Thoracic aorta endothelial cell (primary cell): ENCODE measurements at places on chromosomes 4 and X. TPM values are rescaled to one million over a fixed set of nuclear protein-coding genes. Genes with fewer than 3 reads are reported as not detected.

CCSER1 gene
- total RNA-seq: 1.6 and 2.2 TPM in 2 replicates

CPEB2 gene
- total RNA-seq: 16.2 and 16.5 TPM in 2 replicates

TRAM1L1 gene
- total RNA-seq: 0.40 and 0.57 TPM in 2 replicates

PRRG3 gene
- total RNA-seq: not detected in 2 replicates

PDLIM3 gene
- total RNA-seq: 18.2 and 34.6 TPM in 2 replicates

CXCL8 gene
- total RNA-seq: 156 and 243 TPM in 2 replicates

LNX1 gene
- total RNA-seq: 1.8 and 3.7 TPM in 2 replicates

ARHGAP36 gene
- under 0.01 TPM in 1 of 2 replicates, not detected in the other for total RNA-seq

SPOCK3 gene
- 0.43 TPM in 1 of 2 replicates, not detected in the other for total RNA-seq

CCKAR gene
- not detected in 2 replicates for total RNA-seq

REELD1 gene
- 0.07 TPM in 1 of 2 replicates, not detected in the other for total RNA-seq
